ENCODE measurements at places on chromosomes 6 and 20.
A peak's percentile ranks its signal among the peaks of the same experiment; 100 is the strongest.

GRCh38 chr6:49264909-49265308 lies 198.1 kb downstream of the MMUT start:
- no peak for DNase-seq

DNA sequence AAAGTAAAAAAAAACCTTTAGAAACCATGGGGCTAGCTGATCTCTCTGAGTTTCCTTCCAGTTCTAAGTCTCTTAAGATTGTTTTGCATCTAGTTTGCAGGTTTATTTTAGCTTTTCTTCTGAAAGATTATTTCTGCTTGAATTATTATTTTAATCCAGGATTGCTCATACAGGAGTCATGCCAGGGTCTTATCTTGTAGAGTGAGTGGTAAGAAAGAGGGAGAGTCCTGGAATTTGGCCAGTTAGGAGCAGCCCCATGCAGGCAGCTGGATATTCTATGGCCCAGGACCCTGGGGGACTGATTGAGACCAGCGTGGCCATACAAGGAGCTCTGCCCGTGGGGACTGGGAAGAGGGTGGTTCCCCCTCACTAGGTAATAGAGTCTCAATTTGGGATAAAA lies 178.9 kb upstream of the HEY2 start:
- no peak for DNase-seq

DNA sequence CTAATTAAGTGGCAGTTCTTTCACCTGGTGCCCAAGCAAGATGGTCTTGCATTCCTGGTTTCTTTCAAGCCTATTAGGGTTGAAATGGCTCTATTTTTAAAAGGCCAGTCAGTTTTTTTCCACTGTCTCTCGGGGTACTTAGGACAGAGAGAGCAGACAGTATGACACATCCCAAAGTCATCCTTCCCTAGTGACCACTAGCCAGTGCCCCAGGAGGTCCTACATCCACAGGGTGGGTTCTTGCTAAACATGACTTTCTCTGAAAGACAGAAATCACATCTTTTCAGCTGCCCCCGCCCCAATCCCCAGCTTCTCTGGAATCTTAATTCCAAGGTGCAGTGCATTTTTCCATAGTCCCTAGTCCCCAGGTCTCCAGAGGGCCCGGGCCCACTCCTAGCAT lies 192.4 kb downstream of the SLC24A3 start:
- DNase-seq: no peak

DNA sequence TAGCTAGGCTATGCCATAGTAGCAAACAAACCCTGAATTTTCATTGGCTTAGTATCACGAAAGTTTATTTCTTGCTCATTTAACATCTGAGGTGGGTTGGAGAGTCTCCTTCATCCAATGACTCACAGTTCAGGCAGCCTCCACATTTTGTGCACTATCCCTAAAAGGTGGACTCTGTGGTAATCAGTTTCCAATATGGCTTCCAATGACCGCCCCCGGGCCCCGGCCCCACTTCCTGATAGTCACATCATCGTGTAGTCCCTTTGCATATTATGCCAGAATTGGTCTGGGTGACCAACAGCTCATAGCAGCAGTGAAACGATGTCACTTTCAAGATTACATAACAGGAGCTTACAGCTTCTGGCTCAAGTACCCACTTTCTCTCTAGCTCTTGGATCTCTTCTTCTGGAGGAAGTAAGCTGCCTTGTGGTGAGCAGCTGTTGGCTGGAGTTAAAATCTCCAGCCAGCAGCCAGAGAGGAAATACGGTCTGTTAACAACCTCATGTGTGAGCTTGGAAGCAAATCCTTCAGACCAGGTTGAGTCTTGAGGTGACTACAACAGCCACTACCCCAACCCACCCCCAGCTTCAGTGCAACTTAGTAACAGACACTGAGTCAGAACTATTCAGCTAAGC lies 7.8 kb downstream of the HCRTR2 start:
- no peak for DNase-seq

DNA sequence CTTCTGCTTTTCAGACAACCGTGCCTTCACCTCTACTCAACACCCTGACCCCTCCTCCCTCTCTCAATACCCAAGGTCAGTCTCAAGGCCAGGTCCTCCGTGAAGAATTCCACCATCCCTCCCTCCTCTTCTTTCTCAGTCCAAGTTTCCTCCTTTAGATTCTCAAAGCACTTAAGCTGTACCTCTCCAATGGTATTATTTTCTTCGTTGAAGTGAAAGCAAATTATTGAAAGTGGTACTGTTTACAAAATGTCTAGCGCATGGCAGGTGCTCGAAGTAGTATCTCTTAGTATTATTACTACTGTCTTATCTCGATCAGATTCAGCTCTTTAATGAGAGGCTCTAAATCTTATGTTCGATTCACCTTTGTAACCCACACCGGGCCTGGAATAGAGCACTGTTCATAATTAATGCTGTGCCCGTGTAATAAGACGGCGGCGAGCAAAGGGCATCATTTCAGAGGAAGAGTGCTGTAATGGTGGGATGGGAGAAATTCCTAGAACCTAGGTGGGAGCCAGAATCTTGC lies 593 bp upstream of the RALGAPB start:
- no peak for DNase-seq

DNA sequence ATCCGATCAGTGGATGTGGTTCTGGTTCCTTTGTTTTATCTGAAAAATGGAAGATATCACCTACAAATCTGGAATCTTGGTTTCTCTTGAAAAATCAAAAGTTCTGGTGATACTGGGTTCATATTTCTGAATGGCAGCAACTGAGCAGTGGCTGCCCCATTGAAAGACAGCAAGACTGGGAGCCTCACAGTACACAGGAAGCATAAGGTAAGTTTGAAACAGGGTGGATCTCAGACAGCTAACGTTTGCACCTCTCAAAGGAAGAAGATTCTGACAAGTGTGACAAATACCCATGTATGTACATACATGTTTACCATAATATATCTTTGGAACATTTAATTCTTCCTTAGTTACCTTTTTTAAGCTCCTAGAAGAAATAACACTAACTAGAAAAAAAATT lies at the start of gene SAMD3:
TSS of gene SAMD3 (minus strand) at position 177 of the 400 bp plus-strand sequence. CDS start 7,678 bp downstream, outside the sequence.
- no peak for DNase-seq

- no peak for DNase-seq
These were observed 311.4 kb downstream of the CDH26 start for GRCh38 chr20:60269573-60270162.

DNA sequence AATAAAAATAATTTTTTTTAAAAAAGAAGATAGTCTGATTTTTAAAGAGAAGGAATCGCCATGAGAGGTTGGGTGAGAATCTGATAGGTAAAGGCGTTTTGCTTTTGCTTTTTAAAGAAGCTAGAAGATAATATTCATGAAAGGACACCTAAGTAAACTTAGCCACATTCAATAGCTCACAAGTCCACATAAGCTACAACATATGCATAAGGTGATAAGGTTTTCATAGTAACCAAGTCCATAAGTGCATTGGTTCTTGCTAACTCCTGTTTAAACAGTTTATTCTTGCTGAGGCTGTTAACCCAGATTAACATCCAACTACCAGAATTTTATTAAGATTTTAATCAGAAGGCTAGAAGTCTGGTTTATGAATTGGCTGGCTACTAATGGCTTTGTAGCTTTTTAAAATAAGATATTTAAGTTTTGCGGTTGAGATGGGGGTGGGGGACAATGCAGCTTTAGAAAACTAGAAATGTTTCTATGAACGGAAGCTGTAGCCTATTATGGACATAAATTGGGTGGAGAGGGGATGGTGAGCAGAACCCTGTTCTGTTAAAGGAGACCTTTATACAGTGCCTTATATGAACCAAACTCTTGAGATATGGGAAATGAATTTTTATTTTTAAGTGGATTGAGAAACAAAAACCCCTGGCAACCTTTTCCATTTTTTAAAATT lies 235.1 kb downstream of the ZFAND3 start:
- DNase-seq: peak; percentile 10

DNA sequence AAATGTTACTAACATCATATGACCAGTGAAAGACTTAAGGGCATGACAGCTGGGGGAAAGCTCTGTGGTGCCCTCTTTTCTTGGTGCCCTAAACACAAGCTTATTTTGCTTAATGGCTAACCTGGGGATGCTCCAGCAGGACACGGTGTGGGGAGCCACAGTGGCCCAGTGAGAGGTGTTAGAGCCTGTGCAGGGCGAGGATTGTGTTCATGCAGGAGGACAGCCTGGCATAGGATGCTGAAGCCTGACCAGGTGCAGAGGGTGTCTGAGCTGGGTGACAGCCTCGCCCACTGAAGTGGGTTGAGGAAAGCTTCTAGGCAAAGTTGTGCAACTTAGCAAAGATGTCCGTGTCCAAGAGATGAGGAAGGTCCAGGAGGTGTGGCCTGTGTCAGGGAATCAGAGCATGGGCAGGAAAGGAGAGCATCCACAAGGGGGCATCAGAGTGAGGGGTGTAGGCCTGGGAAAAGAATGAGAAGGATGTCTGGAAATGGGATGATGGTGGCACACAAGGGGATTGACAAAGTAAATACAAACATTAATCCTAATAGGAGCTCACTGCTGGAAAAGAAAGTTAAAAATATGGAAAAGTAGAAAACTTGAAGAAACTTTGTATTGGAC lies 33.9 kb downstream of the SLC17A4 start:
- DNase-seq: peak; percentile 27

DNA sequence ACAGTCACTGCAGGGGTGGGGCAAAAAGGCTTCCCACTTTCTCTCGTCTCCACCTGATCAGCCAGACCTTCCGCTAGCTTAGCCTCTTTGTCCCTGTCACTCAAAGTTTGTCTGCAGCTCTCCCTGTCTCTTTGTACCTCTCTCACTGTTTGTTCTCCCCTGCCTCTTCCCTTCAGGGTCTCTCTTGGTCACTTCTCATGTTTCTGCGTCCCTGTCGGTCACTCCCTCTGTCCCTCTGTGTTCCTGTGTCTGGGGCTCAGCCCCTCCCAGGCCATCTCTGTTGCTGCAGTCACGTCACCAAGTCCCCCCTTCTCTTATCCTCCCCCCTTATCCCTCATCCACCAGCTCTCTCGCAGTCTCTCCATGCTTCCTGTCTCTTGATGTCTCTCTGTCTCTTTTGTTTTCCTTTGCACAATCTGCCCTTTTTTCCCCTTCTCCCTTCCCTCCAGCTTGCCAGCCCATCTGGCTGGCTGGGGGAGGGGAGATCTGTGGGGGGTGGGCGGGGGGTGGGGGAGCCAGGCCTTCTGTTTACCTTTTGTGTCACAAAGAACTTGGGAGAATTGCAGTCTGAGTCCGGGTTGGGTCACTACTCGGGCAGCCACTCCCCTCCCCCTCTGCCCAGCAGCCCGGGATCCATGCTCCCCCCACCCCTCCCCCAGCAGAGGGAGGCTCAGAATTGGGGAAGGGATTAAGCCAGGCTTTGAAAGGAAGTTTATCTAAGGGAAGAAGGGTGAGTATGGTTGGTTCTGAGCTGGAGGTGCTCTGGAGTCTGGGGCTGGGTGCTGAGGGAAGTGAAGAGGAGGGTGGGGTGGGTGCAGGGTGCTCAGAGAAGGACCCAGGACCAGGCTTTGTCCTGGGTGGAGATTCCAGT lies 32.3 kb downstream of the FOXP4 start:
- no peak for DNase-seq

GRCh38 chr6:127317388-127318128 lies 25.9 kb downstream of the ECHDC1 start:
- DNase-seq: no peak

GRCh38 chr6:12811519-12811918 lies 95.0 kb downstream of the PHACTR1 start:
- DNase-seq: no peak

GRCh38 chr6:129623008-129623732 lies 86.8 kb downstream of the ARHGAP18 start:
- DNase-seq: no peak

GRCh38 chr6:12903246-12903645 lies 186.7 kb downstream of the PHACTR1 start:
- DNase-seq: no peak

DNA sequence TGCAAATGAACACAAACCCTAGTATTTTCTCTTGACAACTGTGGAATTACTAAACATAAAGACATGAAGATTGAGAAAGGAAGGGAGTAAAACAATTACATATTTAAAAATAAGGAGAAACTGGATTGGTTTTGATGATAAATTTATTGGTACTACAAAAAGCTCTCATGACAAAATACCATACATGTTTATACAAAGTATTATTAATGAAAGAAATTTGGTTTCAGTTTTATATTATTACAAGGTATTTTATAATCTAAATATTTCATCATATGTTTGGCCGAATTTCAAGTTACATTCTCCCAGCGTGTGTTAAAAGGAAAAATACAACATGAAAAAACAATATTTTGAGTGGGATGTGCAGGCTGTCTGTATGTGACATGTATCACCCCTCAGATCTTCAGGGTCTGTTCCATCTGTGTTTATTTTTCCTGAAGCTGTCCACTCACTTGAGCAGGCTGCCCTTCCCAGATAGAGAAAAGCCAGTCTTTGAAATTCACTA lies 568.4 kb downstream of the NKAIN2 start:
- DNase-seq: no peak

DNA sequence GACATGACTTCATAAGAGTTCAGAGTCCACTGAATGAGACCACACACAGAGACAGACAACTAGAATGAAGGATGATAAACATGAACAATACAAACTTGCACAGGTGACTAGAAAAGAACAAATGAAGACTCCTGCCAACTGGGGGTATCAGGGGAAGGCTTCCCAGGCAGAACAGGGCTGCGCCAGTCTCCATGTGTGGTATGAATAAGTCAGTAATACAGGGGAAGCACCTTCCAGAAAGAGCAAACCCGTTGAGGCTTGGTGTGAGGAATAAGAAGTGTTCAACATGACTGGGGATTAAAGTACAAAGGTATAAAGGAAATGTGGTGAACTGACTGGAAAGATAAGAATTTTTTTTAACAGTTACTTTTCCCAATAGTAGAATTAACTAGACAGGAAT lies 3.7 kb upstream of the SLC17A2 start:
- no peak for DNase-seq

DNA sequence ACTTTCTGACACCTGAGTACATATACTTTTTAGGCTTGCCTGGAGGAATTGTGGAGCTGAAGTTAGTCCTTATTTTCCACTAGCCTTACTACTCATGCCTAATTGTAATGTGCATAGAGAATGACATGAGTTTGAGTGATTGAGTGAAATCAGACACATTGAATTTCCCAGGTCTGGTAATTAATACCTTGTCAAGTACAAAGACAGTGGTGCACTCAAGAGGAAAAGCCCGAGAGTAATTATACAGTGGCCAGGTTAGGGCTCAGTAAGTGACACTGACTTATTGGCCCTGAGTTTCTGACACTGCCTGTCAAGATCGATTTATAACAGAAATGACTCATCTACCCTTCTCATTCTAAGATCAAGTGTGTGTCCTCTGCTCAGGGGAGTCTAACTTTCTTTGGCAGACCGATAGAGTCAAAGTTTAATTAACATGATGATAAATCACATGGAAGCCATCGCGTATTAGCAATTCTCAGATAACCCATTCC lies 288.3 kb downstream of the TPBG start:
- peak; percentile 14 for DNase-seq

GRCh38 chr6:31717499-31718222 lies 2.5 kb downstream of the LY6G6D start:
- DNase-seq: peak; percentile 45

GRCh38 chr6:47804821-47805220 lies 23.0 kb downstream of the OPN5 start:
- no peak for DNase-seq

GRCh38 chr6:137369136-137369535 lies 125.1 kb downstream of the OLIG3 start:
- DNase-seq: no peak

GRCh38 chr6:128025478-128025877 lies 124.6 kb upstream of the THEMIS start:
- DNase-seq: no peak

- DNase-seq: no peak
These were observed 551.9 kb downstream of the EYS start for GRCh38 chr6:65155083-65155482.
